ENCODE measurements at places on chromosomes 7 and 10.

GRCh38 chr7:150322833-150323681 lies at the start of the genes ACTR3C and LRRC61:
Gene ACTR3C (minus strand): TSS chr7:150323545. CDS start chr7:150295296, 28,249 bp downstream.
Gene LRRC61 (plus strand): TSS chr7:150323355. CDS start chr7:150336862, 13,507 bp downstream.
- DNase-seq = no peak

DNA sequence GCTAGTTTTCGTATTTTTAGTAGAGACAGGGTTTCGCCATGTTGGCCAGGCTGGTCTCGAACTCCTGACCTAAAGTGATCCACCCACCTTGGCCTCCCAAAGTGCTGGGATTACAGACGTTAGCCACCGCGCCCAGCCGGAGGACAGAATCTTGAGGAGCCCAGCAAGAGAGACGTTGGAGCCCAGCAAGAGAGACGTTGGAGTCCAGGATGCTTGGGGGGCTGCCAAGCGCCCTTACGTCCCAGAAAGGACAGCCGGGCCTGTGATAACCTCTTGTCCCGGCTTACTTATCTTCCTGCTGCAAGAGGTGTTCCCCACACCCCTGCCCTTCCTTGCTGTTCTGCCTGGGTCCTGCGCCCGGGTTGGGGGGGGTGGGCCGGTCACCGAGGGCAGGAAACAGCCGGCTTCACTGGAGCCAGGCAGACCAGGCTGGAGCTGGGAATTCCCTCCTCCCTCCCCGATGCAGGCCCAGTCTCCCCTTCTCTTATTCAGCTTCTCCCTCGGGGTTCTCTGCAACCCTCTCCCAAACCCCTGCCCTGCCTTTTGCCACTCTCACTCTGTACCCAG lies 1.9 kb upstream of the EPHB4 start:
- no peak for DNase-seq

DNA sequence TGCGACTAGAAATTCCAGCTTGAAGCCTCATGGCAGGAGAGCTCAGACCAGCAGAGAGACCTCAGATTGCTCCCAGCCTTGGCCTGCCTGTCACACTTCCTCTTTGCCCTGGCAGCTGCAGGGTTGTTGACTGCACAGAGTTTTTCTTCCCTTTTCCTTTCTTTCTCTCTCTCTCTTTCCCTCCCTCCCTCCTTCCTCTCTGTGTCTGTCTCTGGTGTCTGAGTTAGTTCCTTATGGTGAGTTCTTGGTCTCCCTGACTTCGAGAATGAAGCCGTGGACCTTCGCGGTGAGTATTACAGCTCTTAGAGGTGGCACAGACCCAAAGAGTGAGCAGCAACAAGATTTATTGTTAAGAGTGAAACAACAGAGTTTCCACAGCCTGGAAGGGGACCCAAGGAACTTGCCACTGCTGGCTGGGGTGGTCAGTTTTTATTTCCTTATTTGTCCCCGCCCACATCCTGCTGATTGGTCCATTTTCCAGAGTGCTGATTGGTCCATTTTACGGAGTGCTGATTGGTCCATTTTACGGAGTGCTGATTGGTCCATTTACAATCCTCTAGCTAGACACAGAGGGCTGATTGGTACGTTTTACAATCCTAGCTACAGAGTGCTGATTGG lies 266.3 kb downstream of the RPS24 start:
- peak; percentile 34 for DNase-seq

DNA sequence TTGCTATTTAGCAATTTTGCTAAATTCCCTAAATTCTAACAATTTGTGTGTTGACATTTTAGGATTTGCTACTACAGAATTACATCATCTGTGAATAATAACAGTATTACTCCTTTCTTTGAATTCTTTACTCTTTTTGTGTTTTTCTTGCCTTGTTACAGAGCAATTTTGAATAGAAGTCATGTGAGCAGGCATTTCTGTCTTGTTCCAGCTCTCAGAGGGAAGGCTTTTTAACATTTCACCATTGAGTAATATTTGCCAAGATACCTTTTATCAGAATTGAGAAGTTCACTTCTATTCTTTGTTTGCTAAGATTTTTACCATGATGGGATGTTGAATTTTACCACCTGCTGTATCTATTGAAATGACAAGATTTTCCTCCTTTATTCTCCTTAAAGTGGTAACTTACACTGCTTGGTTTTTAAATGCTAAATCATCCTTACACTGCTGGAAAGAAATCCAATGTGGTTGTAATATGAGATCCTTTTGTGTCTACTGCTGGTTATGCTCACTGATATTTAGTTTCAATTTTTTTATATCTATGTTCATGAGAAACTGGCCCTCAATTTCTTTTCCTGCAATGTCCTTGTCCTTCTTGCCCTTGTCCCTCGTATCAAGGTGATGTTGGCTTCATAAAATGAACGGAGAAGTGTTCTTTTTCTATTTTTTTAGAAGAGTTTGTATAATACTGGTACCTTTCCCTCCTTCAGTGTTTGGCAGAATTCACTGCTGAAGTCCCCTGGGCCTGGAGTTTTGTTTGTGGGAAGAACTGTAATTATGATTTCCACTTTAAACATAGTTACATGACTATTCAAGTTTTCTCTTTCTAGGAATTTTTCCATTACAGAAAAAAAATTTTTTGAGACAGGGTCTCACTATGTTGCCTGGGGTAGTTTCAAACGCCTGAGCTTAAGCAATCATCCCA lies 50.3 kb upstream of the ATP6V0A4 start:
- DNase-seq = peak; percentile 9

GRCh38 chr10:73969224-73969841 lies 28.6 kb upstream of the VCL start:
- DNase-seq = no peak

GRCh38 chr10:11208908-11209829 lies 191.5 kb downstream of the CELF2 start:
- DNase-seq = no peak

DNA sequence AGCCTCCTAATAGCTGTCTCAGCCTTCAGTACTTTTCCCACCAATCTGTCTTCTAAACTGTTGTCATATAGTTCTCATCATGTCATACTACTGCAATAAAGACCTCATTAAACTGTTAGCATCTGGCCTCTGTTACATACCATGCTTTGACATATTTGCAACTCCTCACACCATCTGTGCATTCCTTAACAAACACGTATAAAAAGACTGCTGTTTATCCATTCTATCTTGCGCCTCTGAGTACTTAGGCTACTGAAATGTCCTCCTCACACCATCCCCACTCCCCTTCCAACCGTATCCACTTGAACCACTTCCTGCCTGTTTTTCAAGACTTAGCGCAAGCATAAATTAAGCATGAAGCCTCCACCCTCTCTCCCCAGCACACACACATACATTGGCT lies 41.6 kb downstream of the SLC16A9 start:
- no peak for DNase-seq

DNA sequence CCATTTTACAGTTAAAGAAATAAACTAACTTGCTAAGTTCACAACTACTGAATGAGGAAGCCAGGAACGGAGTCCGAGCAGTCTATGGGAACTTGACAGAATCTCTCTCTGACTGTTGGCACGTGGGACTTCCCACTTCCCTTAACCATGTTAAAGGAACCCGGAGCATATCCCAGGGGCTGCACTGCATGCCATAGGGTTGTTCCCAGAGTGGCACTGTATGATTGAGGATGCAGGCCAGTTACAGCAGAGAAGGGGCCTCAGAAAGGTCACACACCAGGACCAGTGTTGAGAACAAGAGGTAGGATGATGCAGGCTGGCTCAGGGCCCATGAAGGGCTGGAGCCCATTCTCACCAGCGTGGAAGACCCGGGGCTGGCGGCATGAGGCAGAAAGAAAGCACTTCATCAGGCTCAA lies 201.8 kb downstream of the NSUN6 start:
- no peak for DNase-seq

DNA sequence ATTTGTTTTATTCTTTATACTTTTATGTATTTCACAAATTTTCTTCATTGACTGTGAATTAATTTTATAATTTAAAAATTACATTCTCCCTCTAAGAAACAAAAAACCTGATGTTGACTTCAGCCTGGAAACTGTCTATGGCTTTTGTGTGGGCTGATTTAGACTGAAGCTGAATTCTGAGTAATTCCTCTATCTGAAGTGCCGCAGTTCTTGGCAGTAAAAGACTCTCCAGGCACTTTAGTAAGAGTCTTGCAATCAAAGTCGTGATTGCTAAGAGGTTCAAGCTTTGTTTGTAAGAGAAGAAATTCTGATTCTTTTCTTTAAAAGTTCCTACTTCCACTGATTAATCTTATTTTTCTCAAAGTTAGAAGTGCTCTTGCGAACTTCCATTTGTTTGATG lies 3.4 kb upstream of the CEP41 start:
- peak; percentile 69 for DNase-seq

- no peak for DNase-seq
Measured at GRCh38 chr7:36911788-36912187, 187.5 kb upstream of the AOAH start.

DNA sequence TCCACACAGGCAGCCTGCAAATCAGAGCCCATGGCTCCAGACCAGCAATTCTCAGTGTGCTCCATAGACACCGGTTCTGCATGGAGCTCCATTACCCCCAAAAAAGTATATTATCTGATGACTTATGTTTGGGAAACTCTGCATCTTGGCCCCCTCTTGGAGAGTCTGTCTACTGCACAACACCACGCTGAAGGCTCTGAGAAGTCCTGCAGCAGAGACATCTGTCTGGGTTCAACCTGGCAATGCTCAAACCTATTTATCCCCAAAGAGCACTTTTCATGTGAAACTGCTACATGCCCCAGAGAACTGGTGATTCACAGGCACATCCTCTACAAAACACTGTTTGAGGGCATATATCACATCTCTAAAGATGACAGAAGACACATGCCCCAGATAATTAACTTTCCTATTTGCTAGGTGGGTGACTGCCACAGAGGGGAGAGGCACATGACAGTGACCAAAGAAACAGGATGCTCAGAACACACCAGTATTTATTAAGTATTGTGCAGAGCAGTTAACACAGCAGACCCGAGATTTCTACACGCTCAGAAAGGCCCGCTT lies 83.8 kb downstream of the DLG5 start:
- DNase-seq = no peak

DNA sequence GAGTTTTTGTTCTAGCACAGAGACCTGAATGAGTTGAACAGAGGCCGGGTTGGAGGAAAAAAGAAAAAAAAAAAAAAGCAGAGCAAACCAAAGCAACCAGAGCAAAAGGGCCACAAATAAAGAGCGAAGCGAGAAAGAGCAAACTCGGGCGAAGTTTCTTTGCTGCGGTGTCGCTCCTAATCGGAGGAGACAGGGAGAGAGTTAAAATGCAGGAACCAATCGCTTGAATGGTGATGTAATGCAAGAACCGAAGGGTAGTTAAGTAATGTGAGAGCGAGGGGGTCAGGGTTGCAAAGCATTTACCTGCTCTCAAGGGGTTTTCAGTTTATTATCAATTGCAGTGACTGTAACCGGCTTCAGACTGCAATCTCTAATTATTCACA lies 271.7 kb downstream of the TRIL start:
- peak; percentile 74 for DNase-seq

GRCh38 chr7:19665399-19666008 lies 43.3 kb downstream of the POLR1F start:
- peak; percentile 69 for DNase-seq

- DNase-seq = no peak
Measured at GRCh38 chr10:130611239-130611638, 475.0 kb downstream of the GLRX3 start.

DNA sequence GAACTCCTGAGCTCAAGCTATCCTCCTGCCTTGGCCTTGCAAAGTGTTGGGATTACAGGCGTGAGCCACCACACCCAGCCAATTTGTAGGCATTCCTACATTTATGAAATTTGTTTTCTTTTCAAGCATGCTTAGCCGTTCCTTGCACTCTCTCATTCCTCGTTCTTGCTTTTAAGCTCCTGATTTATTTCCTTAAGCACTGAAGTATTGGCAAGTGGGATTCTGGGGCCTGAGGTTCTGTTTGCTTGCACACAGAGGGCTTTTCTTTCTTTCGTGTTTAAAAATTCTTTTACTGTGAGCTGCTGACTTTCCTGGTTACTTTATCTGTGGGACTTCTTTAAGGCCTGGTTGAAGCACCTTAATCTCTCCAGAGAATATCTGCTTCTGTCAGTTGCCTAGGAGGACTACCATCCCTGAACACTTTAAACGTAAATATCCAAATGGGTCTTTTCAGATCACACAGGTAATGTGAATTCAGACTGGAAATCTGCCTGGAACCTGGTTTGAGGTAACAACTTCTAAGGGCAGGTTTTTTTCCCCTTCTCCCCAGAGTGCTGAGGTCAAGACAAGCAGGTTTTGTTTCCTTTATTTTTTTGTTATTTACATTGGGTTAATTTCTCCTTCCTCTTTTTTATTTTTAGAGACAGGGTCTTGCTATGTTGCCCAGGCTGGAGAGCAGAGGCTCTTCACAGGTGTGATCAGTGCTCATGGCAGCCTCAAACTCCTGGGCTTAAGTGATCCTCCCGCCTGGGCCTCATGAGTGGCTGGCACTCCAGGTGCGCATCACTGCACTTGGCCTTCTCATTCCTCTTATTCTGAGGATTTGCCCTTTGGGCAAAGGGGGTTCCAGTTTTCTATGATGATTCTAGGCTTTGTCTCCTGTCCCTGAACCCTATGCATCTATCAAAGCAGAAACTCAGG lies 102.9 kb downstream of the PFKFB3 start:
- no peak for DNase-seq

DNA sequence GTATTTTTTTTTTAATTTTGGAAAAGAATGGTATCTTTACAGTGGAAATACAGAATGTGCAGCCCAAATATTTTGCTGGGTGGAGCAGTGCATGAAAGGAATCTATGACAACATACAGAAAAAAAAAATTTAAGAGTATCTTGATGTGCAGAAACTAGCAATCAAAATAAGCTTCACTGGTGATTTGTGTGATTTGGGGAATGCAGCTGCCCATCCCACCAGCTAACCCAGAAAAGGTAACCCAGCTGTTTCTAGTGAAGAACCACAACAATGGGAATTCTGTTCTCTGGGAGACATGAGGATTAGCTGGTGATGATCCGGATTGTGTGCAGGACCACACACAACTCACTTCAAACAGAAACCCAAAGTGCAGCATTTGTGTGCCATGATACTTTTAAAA lies 375.5 kb downstream of the SEMA3D start:
- DNase-seq = no peak

- DNase-seq = no peak
Measured at GRCh38 chr7:143205560-143206293, 16.1 kb upstream of the TAS2R40 start.

- no peak for DNase-seq
Measured at GRCh38 chr10:14408139-14408538, 77.4 kb upstream of the FRMD4A start.

GRCh38 chr7:99371376-99371920 lies 3.1 kb upstream of the ARPC1B start:
- DNase-seq = no peak

DNA sequence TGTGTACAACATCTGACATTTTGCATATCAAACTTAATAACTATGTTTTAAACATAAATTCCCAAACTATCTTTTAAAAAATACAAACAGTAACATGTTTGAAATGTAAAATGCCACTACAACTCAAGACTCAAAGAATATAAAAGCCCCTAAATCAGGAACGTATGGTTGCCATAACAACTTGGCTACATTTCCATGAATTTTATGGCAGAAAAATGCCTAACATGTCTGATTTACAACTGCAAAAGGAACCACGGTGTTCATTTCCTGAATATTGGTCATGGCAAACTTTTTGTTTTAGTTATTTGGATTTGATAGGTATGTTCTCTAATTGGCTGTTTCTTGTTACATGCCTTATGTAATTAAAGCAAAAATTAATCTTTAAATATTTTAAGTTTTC lies 2.0 kb downstream of the SOSTDC1 start:
- DNase-seq = no peak

Data from fibroblast of mammary gland (primary cell).